ENCODE measurements at places on chromosomes 7 and 10.

GRCh38 chr10:2982146-2982545 lies 85.2 kb upstream of the PFKP start:
- H3K27ac ChIP-seq: no peak overlapping the region
- no peaks in the 10 kb centered on the region for H3K4me1 ChIP-seq
- no peak for DNase-seq
- H3K4me3 ChIP-seq: no peak overlapping the region

- no peaks in the 10 kb centered on the region for H3K4me1 ChIP-seq
- H3K4me3 ChIP-seq: no peak overlapping the region
- H3K27me3 ChIP-seq: no peaks in the 10 kb centered on the region
These were observed 42.8 kb upstream of the RNF216 start for GRCh38 chr7:5824297-5824610.

DNA sequence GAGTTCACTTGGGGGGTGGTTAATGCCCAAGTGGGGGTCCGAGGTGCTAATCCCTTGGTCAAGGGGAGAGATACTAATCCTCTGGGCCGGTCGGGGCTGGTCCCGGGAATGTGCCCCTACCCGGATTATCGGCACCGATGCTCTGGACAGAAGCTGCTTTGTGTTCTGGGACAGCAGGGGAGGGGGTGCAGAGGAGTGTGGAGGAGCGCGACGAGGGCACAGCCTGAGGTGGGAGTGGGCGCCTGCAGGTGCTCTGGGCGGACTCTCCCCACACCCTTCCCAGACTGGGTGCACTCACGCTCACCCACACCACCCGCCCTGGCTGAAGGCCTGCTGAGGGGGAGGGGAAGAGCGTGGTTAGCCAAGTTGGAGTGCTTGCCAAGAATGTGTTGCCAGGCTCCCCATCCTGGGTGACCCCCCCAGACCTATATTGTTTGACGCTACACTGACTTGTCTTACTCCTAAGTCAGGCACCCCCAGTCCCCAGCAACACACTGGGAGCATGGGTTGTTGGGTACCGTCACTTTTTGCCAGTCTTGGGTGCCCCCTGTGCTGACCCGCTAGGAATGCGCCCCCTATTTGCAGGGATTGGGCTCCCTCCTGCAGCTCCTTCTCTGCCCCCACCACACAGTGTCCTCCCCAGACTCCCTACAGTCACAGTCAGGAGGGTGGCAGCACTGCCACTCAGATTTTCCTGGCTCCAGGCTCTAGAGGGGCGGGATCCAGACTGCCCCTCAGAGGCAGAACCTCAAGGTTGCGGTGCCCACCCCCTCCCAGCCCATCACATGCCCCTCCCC lies 1.2 kb downstream of the SLC4A2 start:
- H3K27ac ChIP-seq: no peak overlapping the region
- H3K4me1 ChIP-seq: peaks cover 35% of the 10 kb centered on the region
- DNase-seq: no peak
- H3K36me3 ChIP-seq: no peaks in the 10 kb centered on the region
- H3K4me3 ChIP-seq: peak overlapping the region; percentile 91
- H3K27me3 ChIP-seq: peaks cover 8% of the 10 kb centered on the region

GRCh38 chr7:106433377-106433776 lies 148.6 kb upstream of the NAMPT start:
- no peak overlapping the region for H3K27ac ChIP-seq
- no peak overlapping the region for H3K4me3 ChIP-seq
- H3K4me1 ChIP-seq: no peaks in the 10 kb centered on the region
- no peak for DNase-seq
- H3K27me3 ChIP-seq: no peaks in the 10 kb centered on the region
- no peaks in the 10 kb centered on the region for H3K36me3 ChIP-seq

GRCh38 chr10:107671960-107672359 lies 507.5 kb upstream of the SORCS1 start:
- peaks cover 4% of the 10 kb centered on the region for H3K4me1 ChIP-seq
- no peak for DNase-seq
- H3K36me3 ChIP-seq: no peaks in the 10 kb centered on the region
- no peak overlapping the region for H3K27ac ChIP-seq
- H3K4me3 ChIP-seq: no peak overlapping the region
- no peaks in the 10 kb centered on the region for H3K27me3 ChIP-seq

GRCh38 chr10:43644252-43644651 lies 4.4 kb downstream of the ZNF32 start:
- peaks cover 9% of the 10 kb centered on the region for H3K27me3 ChIP-seq
- H3K36me3 ChIP-seq: peaks cover 36% of the 10 kb centered on the region
- H3K4me1 ChIP-seq: no peaks in the 10 kb centered on the region
- DNase-seq: no peak
- H3K4me3 ChIP-seq: no peak overlapping the region
- no peak overlapping the region for H3K27ac ChIP-seq

- H3K4me1 ChIP-seq: no peaks in the 10 kb centered on the region
- H3K27me3 ChIP-seq: no peaks in the 10 kb centered on the region
- H3K36me3 ChIP-seq: no peaks in the 10 kb centered on the region
- DNase-seq: no peak
These were observed 27.8 kb downstream of the ABI1 start for GRCh38 chr10:26832960-26833359.

GRCh38 chr10:100615241-100615640 lies 79.5 kb downstream of the HIF1AN start:
- no peak overlapping the region for H3K27ac ChIP-seq
- no peaks in the 10 kb centered on the region for H3K36me3 ChIP-seq
- no peaks in the 10 kb centered on the region for H3K4me1 ChIP-seq

DNA sequence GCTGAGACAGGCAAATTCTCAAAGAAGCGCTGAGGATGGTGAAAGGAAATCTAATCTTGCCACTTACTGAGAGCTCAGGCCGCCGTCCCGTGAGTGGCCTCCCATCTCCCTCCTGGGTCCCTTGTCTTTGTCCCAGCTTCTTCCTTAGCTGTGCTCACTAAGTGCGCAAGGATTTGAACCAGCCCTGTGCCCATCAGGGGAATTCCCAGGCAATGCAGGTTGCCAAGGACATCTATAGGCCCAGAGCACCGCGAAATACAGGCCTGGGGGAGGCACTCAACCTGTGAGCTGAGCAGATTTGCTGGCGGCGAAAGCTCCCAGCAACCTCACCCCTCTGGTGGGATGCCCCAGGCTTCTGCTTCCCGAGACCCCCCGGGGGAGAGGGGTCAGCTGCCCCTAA lies 64.8 kb downstream of the OAT start:
- no peaks in the 10 kb centered on the region for H3K27me3 ChIP-seq
- H3K27ac ChIP-seq: no peak overlapping the region
- H3K4me1 ChIP-seq: no peaks in the 10 kb centered on the region
- H3K36me3 ChIP-seq: no peaks in the 10 kb centered on the region

DNA sequence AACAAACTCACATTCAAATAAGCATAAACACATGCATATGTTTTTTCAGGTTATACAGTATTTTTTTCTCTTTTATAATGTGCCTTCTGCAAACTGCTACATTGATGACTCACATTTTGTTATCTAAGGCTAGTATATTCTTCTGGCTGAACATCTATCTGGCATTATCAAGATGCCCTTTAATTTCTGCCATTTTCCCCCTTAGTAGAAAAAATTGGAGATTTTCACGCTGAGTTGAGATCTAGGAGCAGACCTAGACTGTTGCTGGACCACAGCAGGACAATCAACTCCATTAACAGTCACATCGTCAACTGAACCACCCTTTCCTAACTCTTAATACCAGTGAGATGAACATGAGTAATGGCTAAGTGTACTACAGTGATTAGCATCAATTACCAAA lies 41.6 kb downstream of the ERCC6 start:
- no peak for DNase-seq
- H3K4me1 ChIP-seq: no peaks in the 10 kb centered on the region
- H3K4me3 ChIP-seq: no peak overlapping the region
- no peak overlapping the region for H3K27ac ChIP-seq

DNA sequence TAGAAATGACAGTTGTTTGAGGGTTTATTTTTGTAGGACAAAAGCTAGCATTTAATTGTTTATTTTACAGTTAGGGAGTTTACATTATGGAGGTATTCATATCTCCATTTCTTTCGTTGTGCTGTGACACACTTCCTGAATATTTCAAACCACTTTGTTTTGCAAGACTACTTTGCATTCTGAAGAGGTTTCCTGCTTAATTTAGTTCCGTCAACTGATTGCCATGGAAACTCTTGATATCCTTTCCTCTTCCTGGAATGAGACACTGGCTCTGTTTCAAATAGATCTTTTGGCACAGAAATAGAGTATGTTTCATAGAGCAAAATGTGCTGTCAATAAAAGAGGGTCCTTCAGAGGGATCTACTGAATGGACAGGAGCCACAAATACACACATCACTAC lies 159.5 kb upstream of the AGR3 start:
- H3K4me1 ChIP-seq: no peaks in the 10 kb centered on the region
- no peak for DNase-seq
- H3K36me3 ChIP-seq: no peaks in the 10 kb centered on the region
- no peaks in the 10 kb centered on the region for H3K27me3 ChIP-seq
- H3K27ac ChIP-seq: no peak overlapping the region

DNA sequence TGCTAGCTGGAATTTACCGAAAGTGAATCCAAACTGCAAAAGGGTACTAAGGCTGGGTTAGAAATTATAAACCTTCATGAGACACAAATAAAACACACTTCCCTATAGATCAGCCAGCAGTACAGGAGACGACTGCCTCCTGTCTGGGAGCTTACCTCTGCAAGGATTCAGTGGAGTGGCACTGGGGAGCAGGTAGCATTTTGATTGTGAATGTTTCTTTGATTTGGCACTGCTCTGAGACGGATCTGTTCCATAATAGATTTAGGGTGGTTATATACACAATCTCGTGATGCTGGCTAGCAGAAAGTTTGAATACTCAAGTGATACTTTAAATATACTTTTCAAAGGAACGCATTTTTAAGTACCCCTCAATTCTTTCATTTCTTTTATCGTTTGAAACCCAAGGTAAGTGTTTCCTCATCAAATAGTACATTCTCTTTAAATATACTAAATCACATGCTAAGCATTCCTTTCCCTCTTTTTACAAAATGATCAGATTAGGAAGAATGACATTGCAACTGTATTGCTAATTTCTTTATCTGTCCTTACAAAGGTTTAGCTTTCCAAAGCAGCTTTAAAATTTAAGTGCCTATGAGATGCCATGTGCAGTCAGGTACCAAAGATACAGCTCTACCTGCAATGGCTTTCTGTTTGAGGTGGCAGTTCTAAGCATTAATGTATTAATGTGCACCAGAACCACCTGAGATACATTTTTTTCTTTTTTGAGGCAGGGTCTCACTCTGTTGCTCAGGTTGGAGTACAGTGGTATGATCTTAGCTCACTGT lies 20.6 kb upstream of the CHCHD3 start:
- H3K4me1 ChIP-seq: no peaks in the 10 kb centered on the region
- no peaks in the 10 kb centered on the region for H3K36me3 ChIP-seq
- no peak overlapping the region for H3K27ac ChIP-seq
- DNase-seq: no peak

- no peak overlapping the region for H3K4me3 ChIP-seq
- DNase-seq: no peak
- H3K27ac ChIP-seq: no peak overlapping the region
- no peaks in the 10 kb centered on the region for H3K27me3 ChIP-seq
- 0 out of 2 replicates have a peak, but pooled peaks cover 2% of the 10 kb centered on the region for H3K4me1 ChIP-seq
- H3K36me3 ChIP-seq: no peaks in the 10 kb centered on the region
These were observed 15.2 kb downstream of the WDR91 start for GRCh38 chr7:135195968-135196629.

- no peaks in the 10 kb centered on the region for H3K27me3 ChIP-seq
- peaks cover 3% of the 10 kb centered on the region for H3K4me1 ChIP-seq
- H3K36me3 ChIP-seq: peaks cover 10% of the 10 kb centered on the region
- no peak for DNase-seq
- no peak overlapping the region for H3K4me3 ChIP-seq
These were observed 298.2 kb upstream of the GALNT17 start for GRCh38 chr7:70833726-70834125.

DNA sequence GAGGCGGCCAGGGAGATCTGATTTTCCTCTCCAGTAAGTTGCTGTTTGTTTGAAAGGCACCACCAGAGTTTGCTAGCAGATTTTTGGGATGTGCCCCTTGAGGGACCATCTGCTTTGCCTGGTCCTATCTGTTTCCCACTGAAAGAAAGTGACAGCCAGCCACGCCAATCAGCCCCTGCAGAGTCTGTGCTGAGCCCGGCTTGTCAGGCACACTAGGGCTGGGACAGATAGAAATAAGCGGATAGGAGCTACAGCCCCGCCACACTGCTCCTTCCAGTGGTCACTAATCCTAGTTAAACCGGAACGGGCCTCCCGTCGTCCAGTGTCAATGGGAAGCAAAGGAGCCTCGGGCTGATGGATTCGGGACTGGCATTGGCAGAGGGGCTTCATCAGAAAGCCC lies 161.9 kb upstream of the PRR15 start:
- H3K4me1 ChIP-seq: no peaks in the 10 kb centered on the region
- no peaks in the 10 kb centered on the region for H3K27me3 ChIP-seq
- no peak overlapping the region for H3K4me3 ChIP-seq

- H3K27me3 ChIP-seq: no peaks in the 10 kb centered on the region
- H3K27ac ChIP-seq: no peak overlapping the region
- DNase-seq: no peak
- no peaks in the 10 kb centered on the region for H3K4me1 ChIP-seq
- no peak overlapping the region for H3K4me3 ChIP-seq
These were observed 115.5 kb downstream of the BUB3 start for GRCh38 chr10:123269675-123270074.

DNA sequence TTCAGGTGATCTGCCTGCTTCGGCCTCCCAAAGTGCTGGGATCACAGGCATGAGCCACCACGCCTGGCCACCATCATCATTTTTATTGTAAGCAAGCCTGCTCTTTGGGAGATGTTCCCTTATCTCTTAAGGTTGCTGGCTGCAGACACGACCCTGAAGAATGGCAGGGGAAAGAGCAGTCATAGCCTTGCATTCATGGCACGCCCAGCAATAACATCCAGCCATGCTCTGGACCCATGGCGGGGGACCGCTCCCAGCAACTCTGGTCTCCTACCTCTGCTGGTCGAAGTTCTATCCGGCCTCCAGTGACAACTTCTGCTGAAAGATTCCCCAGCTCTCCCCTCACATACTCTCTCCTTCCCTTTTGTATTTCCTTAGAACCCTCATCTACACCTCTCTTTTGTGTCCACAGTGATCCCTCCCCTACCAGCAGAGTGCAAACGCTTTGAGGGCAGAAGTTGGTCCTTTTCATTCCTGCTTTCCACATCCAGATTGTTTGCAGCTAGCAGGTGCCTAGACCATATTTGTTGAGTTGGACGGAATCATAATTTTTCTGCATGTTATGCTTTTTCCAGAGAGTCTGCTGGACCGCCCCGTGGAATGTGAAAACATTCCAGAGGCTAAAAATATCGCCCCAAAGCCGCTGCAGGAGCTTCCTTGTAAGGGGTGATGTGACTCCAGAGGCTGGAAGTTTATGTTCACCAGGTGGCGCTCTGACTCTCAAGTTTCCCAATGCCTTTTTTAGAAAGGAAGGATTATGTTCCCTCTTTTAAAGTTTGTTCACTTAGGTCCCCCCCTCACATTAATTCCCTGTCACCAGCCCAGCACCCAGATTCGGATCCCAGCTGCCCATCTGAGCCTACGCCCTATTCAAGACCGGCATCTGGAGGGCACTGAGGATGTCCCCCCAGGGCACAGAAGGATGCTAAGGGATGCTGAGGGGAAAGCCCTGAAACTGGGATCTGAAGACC lies 4.3 kb upstream of the MARVELD1 start:
- no peak overlapping the region for H3K4me3 ChIP-seq
- H3K27me3 ChIP-seq: no peaks in the 10 kb centered on the region
- peaks cover 8% of the 10 kb centered on the region for H3K4me1 ChIP-seq
- no peak for DNase-seq
- no peaks in the 10 kb centered on the region for H3K36me3 ChIP-seq
- no peak overlapping the region for H3K27ac ChIP-seq

- H3K27me3 ChIP-seq: no peaks in the 10 kb centered on the region
- no peak overlapping the region for H3K27ac ChIP-seq
- H3K4me1 ChIP-seq: peaks cover 11% of the 10 kb centered on the region
- no peak overlapping the region for H3K4me3 ChIP-seq
- no peaks in the 10 kb centered on the region for H3K36me3 ChIP-seq
- DNase-seq: no peak
These were observed 3.6 kb upstream of the TMEM72 start for GRCh38 chr10:44907556-44907955.

Measured in H1 (cell line).